CD8-positive, alpha-beta memory T cell (primary cell): ENCODE measurements at places on chromosomes 3 and 15. TPM values are rescaled to one million over a fixed set of nuclear protein-coding genes. Genes with fewer than 3 reads are reported as not detected.

Gene UROC1
- polyA plus RNA-seq = not detected

Gene SFMBT1
- 17.0 TPM for polyA plus RNA-seq

Gene C3orf85
- polyA plus RNA-seq = not detected

Gene COL6A6
- not detected for polyA plus RNA-seq

Gene ISL2
- polyA plus RNA-seq = not detected

Gene DNAJA4
- polyA plus RNA-seq = 12.3 TPM

Gene C3orf80
- polyA plus RNA-seq = not detected

Gene ITIH3
- not detected for polyA plus RNA-seq

Gene TNFAIP8L3
- not detected for polyA plus RNA-seq

Gene CP
- polyA plus RNA-seq = not detected

Gene RPN1
- 294 TPM for polyA plus RNA-seq

Gene OR5K1
- polyA plus RNA-seq = not detected

Gene PTH1R
- polyA plus RNA-seq = not detected

Gene GRK7
- not detected for polyA plus RNA-seq

Gene TRH
- polyA plus RNA-seq = not detected

Gene CHRM5
- not detected for polyA plus RNA-seq

Gene LMAN1L
- not detected for polyA plus RNA-seq

Gene MKRN2OS
- not detected for polyA plus RNA-seq

Gene ACAN
- polyA plus RNA-seq = not detected

Gene CADPS
- not detected for polyA plus RNA-seq

Gene DLEC1
- polyA plus RNA-seq = 0.56 TPM

Gene NOP10
- 294 TPM for polyA plus RNA-seq

Gene EXD1
- 0.28 TPM for polyA plus RNA-seq

Gene OCA2
- polyA plus RNA-seq = not detected

Gene SV2B
- not detected for polyA plus RNA-seq

Gene HYAL1
- polyA plus RNA-seq = 0.81 TPM

Gene PARP15
- 8.5 TPM for polyA plus RNA-seq

Gene SCN5A
- not detected for polyA plus RNA-seq

Gene ANKUB1
- polyA plus RNA-seq = not detected

Gene DOCK3
- 0.16 TPM for polyA plus RNA-seq

Gene MST1R
- not detected for polyA plus RNA-seq

Gene MESP2
- not detected for polyA plus RNA-seq

Gene ATOSA
- 16.4 TPM for polyA plus RNA-seq

Gene TMCO5A
- polyA plus RNA-seq = not detected

Gene PCLAF
- polyA plus RNA-seq = not detected

Gene CEP97
- polyA plus RNA-seq = 4.5 TPM

Gene CDHR4
- not detected for polyA plus RNA-seq

Gene WWTR1
- polyA plus RNA-seq = 0.60 TPM

Gene ZBTB20
- polyA plus RNA-seq = 25.6 TPM

Gene CPNE9
- polyA plus RNA-seq = not detected

Gene LRRIQ4
- polyA plus RNA-seq = not detected

Gene CDCP1
- not detected for polyA plus RNA-seq

Gene GASK1A
- not detected for polyA plus RNA-seq

Gene KATNBL1
- 29.0 TPM for polyA plus RNA-seq

Gene CPB1
- polyA plus RNA-seq = not detected

Gene DET1
- 1.4 TPM for polyA plus RNA-seq

Gene KPNA1
- polyA plus RNA-seq = 49.1 TPM
